Left ventricle myocardium inferior (tissue), 1 donor: ENCODE measurements at places on chromosomes 2 and 18.

GRCh38 chr2:17442334-17442733, 75.9 kb downstream of the RAD51AP2 start:
- no peak for DNase-seq

DNA sequence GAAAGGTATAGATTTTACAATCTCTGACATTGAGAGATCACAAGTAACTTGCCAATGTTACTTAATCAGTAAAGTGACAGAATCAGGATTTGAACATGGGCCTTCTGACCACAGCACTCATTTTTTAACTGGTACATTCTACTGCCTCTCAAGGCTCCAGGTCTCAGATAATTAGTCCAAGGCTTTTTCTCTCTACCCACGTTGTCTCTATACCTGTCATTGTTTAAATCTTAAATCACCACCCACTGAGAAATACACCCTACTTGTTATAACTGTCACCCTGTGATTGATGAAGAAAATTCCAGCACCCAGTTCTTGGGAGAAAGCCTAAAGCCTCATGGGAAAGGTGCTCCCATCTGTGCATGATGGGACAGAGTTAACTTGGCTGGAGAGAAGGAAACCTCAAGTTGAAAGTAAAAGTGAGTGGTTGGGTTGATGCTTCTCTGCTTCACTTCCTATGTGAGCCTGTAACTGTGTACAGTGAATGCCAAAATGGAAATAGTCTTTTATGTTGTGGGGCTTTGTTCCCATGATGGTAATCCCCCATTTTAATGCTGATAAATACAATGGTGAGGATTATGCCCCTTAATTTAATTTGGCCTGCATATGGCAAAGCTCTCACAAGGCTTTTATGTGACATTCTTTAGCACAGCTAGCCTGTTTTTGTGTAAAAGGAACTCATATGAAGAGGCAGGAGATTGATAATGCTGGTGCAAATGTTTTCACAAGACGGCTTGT, 190.1 kb upstream of the SP5 start:
- no peak for DNase-seq

GRCh38 chr2:40302751-40303325, 149.1 kb downstream of the SLC8A1 start:
- DNase-seq = no peak

DNA sequence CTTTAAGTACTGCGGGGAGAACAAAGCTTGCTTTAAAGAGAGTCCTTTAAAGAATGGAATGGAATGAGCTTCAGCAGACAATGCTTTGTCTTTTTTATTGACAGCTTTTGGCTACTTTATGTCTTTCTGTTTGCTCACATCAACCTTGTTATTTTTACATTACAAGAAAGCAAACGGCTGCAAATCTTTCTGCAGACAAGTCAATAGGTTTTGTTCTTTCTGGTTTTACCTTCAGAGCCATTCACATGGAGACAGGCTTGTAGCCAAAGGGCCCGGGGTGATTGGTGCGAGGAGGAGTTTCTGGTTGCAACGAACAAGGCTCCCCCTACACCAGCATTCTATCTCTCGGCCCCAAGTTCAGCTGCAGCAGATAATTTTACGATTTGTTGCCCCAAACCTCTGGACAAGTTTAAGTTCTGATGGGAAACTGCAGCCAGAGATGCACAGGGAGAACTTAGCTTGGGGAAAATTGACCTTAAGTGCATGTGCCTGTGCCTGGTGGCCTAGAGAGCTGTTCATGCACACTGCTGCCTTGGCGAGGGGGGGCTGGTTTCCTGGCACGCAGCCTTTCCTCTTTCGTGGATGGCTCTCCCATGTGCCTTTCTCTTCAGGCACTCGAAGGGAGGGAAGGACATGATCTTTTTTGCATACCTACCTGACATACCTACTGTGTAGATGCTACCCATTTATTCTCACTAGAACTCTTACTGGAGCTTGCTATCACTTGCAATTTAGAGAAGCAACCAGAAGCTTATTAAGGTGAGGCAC, 543.2 kb downstream of the DCDC2C start:
- no peak for DNase-seq

DNA sequence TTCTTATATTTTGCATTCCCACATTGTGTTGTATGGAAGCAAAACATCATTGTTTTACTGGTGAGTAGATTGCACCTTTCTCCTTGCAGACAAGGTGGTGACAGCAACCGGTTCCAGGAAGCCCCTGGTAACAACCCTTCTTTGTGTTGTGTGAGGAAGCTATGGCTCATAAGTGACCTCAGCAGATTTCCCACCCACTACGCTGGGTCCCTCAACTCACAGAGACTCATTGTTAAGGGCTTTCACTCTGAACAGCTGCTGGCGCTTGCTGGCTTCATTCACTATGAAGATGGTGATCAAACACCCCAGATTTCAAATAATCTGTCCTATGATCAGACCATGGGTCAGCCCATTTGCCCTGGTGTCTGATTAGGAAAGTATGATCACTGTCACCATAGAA, 53.4 kb downstream of the WIPF1 start:
- no peak for DNase-seq

GRCh38 chr2:189698020-189698887, 23.8 kb downstream of the ANKAR start:
- no peak for DNase-seq

GRCh38 chr2:178450524-178450773, 526 bp downstream of the PRKRA start:
- no peak for DNase-seq

DNA sequence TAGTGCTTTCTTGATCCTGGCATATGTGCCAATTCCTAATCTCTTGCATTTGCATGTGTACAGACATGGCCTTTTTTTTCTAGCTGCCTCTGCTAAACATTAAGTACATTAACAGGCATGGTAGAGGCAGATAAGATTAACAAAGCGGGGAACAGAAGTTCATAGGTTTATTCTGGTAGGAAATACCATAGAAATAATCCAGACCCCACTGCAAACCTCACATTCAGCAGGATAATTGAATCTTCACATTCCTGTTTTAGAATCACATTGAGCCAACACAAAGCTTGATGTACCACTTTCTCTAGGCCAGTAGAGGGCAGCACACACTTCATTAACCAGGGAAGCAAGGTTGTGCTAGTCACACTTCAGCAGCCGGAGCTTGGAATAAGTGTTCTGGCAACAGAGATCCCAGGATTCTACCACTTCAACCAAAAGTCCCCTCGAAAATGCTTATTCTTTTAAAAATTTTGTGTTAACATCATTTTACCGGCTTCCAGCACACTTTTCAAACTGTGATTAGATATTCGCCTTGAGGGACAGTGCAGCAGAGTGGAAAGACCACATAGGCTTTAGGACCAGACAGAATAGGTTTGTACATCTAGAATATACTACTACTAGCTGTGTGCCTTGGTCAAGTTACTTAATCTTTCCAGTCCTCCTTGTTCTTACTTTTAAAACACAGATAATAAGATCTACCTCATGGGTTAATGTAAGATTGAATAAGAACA, 420.2 kb upstream of the CHST9 start:
- no peak for DNase-seq

DNA sequence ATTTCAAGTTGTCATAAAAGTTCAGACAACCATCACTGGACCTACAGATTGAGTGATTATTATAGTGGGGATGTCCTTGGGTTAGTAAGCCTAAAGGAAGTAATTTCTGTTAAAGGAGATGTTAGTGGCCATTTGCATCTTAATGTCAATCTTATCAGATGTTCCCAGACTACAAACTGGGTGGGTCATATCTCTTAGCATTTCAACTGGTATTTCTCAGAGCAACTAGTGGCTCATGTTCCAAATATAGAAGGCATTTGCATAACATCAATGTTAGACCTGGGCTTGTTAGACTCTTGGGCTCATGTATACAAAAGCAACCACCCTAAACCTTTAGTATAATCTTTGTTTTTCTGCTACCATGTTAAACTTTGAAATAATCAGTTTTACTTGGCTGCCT, 17.9 kb downstream of the PLEKHA3 start:
- no peak for DNase-seq

DNA sequence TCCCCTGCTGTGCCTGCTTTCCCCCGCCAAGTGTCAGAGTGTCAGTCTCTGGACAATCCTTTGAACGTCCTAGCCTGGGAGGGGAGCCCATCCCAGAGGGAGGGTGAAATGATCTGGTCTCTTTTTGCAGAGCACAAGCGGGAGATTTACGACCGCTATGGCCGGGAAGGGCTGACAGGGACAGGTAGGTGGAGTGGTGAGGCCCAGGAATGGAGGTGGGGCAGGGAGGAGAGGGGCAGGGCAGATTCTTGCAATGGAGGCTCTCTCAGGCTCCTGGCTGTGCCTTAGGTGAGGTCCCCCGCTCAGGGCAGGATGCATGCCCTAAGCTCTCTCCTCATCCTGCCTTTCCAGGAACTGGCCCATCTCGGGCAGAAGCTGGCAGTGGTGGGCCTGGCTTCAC, 2.4 kb downstream of the DNAJB2 start:
- DNase-seq = no peak

DNA sequence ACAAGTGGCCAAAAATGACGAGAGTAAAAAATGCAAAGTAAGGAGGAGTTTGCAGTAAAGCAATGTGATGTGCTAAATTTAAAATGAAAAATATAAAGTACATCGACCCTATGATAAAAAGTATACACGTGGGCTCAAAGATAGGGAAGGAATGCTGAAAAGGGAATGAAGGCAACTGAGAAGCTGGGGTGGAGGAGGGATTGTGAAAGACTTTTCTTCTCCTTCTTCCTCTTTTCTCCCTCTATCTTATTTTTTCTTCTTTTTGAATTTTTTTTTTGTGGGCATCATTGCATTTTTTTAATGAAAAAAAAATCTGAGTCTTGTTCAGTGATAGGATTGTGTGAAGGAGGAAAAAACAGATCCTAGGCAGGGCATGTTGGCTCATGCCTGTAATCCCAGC, 57.6 kb upstream of the STK17B start:
- no peak for DNase-seq

DNA sequence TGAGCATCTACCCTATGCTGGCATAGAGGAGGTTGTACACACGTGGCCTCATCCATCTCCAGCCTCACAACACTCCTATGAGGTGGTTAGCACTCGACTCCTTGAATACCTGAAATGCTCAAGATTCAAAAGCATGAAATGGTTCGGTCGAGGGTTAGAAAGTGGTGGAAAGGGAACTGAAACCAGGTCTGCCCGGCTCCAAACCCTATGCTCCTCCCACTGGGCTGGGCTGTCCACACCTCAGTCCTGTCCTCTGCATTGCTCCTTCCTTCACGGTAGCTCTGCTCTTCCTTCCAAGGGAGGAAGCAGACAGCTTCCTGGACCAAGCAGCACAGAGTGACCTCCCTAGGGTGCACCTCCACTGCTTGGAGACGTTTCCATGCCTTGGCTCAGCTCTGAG, 565.2 kb upstream of the ID2 start:
- DNase-seq = no peak

DNA sequence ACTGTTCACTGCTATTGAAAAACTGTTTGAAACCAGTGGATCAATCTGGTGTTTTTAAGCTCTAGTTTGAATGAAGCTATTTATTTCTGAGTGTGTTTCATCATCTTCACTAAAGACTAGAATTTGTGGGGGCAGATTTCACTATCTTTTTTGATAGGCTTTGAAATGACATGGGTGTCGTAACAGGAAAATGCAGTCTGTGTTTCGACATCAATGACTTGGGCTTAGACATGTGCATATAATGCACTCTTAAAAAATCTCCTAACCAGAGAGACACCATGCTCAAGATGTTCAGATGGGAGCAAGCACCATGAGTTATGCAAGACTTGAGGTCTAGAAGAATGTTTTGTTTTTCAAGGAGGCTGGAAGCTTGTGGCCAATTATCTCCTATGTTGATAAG, 221.6 kb downstream of the GPD2 start:
- DNase-seq = no peak

DNA sequence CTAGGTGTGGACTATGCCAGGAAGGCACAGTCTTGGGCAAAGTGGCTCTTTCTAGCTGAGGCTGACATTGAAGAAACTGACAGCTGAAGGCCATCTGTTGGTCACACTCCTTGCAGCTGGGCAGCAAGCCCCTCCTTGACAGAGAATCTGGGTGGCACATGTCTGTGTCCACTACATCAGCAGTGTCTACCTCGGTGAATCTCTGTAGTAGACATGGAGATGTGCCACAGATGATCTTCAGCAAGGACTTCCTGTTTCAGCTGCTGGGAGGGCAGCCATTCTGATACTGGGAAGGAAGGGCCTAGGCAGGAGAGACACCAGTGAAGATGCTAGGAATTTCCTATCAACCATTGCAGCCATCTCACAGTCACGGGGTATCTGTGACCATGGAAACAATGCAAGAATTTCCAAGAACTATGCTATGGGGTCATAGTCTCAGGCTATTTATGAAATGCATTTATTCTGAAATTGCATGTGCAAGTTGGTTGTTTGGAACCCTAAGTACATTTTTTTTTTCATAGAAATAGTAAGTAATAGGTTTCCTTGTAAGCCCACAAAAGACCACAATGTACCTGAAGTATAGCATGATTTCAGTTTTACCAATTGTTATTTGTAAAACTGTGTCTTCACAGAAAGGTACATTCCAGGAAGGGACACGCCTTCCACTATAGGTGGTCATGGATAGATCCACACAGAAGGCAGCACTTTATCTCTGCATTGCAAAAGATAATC, 63.8 kb upstream of the DARS1 start:
- no peak for DNase-seq

DNA sequence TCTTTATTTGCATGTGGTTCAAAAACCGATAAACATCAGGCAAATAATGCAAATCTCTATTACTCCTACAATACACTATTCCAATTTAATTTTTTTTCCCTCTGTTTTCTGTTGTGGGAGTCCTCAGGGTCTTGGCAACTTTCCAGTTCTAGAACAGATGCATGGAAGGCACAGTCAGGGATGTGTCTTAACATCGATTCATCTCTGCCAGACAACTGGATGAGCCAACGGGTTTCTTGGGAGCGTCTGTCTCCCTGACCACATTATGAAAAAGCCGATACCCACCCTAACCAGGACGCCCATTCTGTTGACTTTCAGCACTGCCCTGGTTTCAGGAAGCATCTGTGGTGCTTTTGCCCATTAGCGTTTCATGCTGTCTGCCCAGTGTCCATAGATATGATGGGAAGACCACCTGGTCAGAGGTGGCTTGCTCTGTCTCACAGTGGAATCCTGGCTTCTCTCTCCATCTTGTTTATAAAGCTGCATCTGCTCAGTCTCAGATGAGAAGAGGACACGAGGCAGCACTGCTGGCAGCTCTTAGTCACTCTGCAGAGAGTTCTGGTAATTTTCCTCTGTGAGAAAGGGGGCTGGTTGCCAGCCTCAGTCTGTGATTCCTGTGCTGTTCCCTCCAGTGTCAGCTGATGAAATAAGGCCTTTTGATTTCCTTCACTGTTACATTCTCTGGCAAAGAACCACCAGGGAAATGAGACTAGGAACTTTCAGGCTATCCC, 57.9 kb upstream of the KCNE4 start:
- DNase-seq = peak; percentile 82

GRCh38 chr2:46480562-46480961, 1.2 kb downstream of the TMEM247 start:
- DNase-seq = no peak

- DNase-seq = no peak
Measured at GRCh38 chr2:147543056-147543455, 301.8 kb upstream of the ACVR2A start.

- no peak for DNase-seq
Measured at GRCh38 chr18:53254265-53254664, 914.3 kb downstream of the DCC start.
